ENCODE measurements at places on chromosomes 4 and X.

DNA sequence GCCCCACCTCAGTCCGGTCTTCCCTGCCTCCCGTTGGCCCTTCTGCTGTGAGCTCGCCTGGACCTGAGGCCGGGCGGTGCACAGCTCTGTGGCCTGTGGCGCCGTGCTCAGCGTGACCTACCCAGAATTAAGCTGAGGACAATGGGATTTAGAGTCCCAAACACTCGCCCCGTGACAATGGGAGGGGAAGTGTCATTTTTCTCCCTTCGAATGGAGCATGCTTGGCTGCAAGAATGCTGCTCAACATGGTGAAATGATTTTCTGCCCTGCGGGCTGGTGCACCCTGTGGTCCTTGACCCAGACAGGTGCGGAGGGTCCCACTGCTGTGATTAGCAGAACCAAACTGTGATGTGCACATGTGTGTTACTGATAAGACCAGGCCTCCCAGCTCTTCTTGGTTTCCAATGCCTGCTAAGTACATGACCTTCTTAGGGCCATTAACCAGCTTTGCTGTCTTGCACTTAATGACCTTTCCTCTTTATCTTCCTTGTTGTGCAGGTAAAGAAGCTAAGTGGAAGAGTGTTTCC, 772 bp downstream of the EOLA1 start:
- DNase-seq: no peak

- DNase-seq: no peak
Observed at GRCh38 chr4:61195101-61195500, 5.0 kb upstream of the ADGRL3 start.

DNA sequence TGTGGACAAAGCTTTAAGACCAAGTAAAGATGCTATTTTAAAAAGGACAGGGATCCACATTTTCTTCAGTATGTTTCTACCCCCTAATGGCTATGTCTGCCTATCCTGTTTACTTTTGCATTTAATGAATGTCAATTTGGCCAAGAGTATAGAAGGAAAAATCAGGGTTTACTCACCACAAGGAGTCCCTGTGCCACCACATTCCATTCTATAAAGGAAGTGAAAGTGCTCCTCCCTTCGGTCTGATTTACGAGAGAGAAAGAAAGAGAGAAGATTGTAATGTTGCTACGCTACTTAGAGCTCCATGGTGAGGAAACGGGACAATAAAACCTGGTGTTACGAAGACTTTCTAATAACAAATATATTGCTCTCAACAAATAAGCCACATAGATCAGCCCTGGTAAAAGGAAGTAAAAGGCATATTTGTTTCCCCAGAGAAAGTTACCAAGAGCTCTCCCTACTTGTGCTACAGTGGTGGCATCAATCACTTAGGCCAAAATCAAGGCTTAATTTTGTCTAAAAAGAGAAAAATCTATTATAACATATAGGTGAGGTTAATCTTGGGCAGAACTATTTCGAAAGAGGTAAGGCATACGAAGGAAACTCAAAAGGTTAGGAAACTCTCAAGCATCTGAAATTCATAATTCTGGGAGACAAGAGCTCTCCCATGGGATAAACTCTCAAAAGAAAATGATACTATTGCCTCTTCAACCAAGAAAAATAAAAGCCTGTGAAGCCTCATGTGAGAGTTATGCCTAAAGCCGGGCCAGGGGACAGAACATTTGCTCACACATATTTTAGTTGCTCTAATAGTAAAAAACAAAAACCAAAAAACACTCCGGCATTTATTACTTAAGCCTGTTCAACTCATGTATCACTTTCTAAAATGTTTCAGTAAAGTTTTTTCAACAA, 29.5 kb downstream of the TAPT1 start:
- peak; percentile 58 for DNase-seq

- DNase-seq: no peak
Observed at GRCh38 chr4:109589119-109589518, 29.1 kb downstream of the MCUB start.

Data from NCI-H1092 treated with DMSO at 0.1 percent for 48 hours (cell line).